Stimulated activated CD4-positive, alpha-beta T cell treated with anti-CD3 and anti-CD28 coated beads, Interleukin-12 subunit alpha, Interleukin-12 subunit beta, amount 100 ng/mL, for 4 hours (primary cell): ENCODE measurements at places on chromosomes 16 and 17.

DNA sequence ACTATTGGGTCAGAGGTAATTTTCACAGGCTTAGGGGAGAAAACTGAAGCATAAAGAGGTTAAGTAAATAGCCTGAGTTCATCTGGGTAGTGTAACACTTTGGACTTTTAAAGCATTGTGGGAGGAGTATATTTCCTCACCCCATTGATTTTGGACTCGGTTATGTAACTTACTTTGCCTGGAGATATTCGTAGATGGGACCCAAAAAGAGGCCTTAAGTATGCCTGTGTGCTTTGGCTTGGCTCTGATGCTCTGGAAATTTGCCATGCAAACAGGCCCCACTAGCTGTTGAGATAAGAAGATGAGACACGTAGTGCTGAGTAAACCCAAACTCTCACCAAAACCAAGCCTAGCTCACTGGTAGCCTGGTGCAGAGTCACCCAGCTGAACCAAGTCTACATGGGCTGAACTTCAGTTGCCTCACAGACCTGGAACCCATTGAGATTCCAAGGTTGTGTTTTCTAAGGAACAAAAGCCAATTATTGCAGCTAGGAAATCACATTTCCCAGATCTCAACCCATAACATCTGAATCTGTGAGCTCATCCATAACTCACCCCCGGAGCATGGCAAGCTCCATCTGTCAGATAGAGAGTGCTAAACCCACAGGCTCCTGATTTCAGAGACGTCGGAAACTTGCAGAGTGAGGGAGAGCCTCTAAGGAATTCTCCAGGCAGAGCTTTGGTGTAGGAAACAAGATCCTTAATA, 536.0 kb upstream of the C16orf82 start:
- no peak for DNase-seq

DNA sequence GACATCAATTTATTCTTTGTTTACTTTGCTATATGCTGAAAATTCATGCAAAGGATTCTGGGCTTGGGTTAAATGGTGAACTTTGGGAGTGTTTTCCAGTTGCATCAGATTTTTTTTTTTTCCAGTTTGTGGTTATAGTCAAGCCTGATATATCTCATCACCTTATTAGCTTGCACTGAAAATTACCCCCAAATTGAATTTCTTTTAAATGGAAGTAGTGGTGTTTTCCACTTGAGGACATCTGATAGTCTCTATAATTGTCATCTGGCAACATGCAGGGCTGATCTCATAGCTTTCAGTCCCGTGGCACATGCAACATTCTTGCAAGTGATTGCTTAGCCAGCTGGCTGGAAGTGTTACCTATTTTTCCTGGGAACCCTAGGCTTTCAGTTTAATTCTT, 4.7 kb upstream of the KRTAP3-1 start:
- DNase-seq: no peak

DNA sequence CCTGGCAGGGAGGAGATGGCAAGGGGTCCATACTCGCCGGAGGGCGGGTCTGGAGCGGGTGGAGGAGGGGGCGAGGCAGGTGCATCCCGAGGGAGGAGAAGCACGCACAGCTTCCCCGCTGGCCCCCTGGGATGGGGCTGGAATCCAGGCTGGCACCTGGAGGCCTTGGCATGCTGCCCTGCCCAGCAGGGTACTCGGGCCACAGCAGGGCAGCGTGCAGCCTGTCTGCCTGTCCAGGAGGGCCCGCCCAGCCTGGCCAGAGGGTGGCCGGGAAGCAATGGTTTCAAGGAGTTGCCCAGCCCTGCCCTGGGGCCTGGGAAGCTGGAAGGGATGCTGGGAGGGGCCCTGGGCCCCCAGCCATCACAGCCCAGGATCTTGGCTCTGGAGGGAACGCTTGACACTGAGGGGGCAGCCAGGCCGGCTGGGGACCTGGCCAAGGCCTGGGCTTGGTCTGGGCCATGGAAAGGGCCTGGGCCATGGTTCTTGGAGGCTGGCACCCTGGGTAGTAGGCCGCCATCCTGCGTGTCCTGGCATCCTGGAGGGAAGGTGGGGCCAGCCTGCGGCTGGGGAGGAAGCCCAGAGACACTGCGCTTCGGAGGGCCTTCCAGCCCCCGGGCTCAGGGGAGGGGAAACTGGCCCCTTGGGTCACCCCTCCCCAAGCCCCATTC, 1.1 kb downstream of the GLIS2 start:
- no peak for DNase-seq

- no peak for DNase-seq
These were observed 2.3 kb upstream of the FA2H start for GRCh38 chr16:74776926-74777325.

DNA sequence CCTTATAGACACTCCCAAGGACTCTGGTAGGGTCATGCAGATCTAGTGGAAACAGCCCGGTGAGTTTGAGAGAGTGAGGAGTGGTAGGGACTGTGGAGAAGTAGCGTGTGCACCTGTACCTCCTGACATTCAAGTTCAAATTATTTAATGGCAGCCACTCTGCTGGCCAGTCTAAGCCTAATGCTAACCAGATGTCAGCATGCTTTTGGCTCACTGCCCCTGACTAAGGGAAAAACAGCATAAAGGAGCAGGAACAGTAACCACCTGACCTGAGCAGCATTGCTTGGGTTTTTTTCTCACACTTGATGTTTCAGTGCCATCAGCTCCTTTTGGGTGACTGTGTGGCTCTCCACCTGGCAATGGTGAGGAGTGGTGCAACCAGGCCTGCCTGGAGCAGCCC, 23.8 kb upstream of the SLC12A3 start:
- DNase-seq: no peak

- DNase-seq: no peak
These were observed 1.6 kb upstream of the WFIKKN2 start for GRCh38 chr17:50833510-50834428.

- no peak for DNase-seq
These were observed 13.8 kb downstream of the LPO start for GRCh38 chr17:58252141-58252540.

- DNase-seq: no peak
These were observed 173.7 kb downstream of the CNTNAP4 start for GRCh38 chr16:76450890-76451289.

- DNase-seq: no peak
These were observed 2.2 kb downstream of the TXNL4B start for GRCh38 chr16:72091217-72091616.

GRCh38 chr17:75762513-75763268, 2.3 kb downstream of the GALK1 start:
- DNase-seq: no peak

GRCh38 chr16:63614429-63614828, 1507.4 kb downstream of the CDH11 start:
- no peak for DNase-seq

DNA sequence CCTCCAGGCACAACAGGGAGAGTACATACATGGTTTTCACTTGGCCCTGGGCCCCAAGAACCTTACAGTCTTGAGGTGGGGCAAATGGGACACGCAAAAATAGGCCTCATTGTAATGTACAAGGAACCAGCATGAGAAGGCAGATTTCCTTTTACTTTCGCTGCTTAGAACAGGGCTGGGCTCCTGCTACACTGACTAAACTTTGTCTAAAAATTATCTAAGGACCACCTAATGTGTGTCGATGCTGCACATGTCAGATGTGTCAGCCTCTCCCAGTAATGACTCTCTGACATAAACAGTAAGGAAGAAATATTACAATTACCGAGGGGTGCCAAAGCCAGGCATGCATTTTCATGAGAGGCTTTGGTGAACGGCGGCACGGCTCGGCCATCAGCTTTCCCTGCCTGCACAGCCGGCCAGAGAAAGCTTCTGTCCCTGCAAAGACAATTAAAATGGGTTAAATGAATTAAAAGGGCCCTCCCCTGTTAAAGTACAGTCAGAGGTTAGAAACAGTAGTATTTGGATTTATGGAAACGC, 224.2 kb upstream of the IRX3 start:
- DNase-seq: no peak
